NCI-H1048 (cell line): ENCODE measurements at places on chromosomes 13 and 19.

DNA sequence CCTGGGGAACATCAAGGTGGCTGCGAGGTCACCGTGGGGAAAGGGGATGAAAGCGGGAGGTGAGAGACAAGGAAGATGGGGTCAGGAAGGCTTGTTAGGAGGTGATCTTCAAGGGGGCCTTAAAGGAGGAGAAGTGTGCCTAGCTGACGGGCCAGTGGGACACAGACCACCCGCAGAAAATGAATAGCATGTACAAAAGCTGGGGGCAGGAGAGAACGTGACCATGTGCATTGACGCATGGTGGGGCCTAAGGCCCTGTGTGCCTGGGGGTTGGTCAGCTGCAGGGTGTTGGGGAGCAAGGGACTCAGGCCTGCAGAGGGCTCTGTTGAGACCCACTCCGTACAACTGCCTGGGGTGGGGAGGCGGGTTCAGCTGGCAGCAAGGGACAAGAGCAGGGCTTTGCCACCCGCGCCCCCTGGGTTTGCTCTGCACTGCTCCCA, 5.9 kb downstream of the RAB8A start:
- DNase-seq = no peak

GRCh38 chr13:74450964-74451363, 316.8 kb upstream of the KLF12 start:
- DNase-seq = no peak

GRCh38 chr19:28710278-28710677, 502.7 kb downstream of the UQCRFS1 start:
- DNase-seq = no peak

DNA sequence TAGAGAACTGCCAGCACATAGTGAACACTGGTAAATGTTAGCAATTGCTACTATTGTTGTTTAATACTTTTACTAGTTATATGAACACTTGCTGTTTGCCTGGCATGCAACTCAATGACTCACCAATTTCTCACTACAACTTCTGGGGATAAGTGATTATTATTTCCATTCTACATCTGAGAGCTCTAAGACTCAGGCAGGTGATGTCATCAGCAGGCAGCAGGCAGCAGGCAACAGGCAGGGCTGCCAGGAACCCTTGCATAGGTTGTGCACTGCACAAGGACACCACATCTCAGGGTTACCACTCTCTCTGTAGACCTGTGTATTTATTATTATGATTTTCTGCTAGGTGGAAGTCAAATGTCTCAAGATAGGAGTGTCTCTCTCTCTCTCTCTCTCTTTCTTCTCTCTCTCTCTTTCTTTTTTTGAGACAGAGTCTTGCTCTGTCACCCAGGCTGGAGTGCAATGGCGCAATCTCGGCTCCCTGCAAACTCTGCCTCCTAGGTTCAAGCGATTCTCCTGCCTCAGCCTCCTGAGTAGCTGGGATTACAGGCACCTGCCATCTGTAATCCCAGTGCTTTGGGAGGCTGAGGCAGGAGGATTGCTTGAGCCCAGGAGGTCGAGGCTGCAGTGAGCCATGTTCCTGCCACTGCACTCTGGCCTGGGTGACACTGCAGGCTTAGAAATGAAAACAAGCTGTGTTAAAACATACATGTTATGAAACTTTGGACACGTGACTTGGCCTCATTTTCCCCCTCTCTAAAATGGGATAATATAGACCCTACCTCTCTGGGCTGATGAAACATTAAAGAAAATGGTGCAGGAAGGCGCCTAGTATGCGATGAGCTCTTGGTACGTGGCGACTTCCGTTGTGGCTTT, 22.7 kb downstream of the HPN start:
- DNase-seq = no peak

DNA sequence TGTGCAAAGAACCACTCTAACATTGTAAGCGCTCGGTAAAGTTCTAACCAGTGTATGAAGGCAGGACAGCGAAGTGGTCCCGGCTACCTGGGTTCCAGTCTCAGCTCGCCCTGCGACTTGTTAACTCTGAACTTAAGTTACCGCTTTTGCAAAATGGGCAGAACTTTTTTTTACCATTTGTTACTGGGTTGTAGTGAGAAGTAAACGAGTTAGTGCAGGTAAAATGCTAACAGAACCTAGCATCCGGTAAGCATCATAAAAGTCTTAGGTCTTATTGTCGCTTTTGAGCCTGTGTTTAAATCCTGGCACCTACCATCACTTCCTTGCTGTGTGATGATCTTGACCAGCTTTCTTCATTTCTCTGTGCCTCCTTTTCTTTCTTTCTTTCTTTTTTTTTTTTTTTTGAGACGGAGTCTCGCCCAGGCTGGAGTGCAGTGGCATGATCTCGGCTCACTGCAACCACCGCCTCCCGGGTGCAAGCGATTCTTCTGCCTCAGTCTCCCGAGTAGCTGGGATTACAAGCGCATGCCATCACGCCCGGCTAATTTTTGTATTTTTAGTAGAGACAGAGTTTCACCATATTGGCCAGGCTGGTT, 734 bp upstream of the TRMT1 start:
- DNase-seq = no peak

DNA sequence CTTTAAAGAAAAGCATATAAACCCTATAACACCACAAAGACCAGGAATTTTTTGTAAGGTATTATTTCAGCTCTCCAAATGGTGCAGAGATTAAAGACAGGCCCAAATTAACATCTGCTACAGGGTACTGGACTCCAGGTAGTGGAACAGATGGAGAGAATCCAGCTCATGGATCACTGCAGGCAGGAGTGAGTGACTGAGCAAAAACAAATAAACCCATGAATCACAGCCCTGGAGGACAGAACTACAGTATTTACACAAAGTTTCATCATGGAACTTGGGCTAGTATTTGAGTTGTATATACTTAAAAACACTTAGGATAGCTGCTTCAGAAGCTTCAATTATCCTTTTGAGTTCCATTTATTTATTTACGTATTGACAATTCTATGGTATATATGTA, 132.8 kb upstream of the SPRY2 start:
- no peak for DNase-seq

- DNase-seq = no peak
Measured at GRCh38 chr13:43270130-43270830, 246.9 kb downstream of the DNAJC15 start.

DNA sequence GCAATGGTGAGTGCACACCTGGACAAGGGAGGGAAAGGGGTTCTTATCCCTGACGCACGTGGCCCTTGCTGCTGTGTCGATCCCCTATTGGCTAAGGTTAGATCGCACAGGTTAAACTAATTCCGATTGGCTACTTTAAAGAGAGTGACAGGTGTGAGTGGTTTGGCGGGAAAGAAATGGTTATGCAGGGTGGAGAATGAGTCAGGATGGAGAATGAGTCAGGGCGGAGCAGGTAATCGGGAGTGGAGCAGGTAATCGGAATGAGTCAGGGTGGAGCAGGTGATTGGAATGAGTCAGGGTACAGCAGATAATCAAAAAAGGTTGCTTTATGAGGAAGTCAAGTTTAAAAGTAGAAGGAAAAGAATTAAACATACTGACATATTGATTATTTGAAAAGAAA, 24.4 kb upstream of the SIAH3 start:
- no peak for DNase-seq

- no peak for DNase-seq
Measured at GRCh38 chr19:1632462-1633268, 19.8 kb downstream of the TCF3 start.

DNA sequence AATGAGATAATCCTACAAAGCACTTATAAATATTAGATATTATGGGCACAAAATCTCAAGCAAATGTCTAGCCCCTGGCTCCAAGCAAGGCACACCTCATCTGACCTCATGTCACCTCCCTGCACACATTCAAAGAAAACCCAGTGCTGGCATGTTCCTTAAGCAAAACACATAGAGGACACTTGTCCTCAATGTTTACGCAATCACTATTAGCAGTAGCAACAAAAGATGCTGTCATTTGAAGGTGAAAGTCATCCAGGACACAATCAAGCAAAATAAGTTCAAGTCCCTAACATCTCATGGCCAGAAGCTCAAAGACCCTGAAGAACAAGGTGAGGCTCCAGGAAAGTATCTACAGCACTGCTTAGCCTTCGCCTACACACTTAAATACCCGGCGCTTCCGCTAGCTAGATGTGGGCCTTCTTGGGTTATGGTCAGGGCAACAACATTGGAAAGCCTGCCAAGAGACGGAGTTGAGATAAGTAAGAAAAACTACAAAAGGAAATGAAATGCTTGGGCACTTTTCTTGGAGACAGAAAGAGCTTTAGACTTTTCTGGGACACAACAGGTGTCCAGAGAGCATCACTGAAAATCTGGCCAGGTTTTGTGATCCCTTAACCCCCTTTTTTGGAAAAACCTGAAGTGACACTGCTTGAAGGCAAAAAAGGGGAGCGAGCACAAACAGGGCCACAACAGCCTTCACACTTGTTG, 85.7 kb downstream of the FOXO1 start:
- DNase-seq = no peak

- no peak for DNase-seq
Measured at GRCh38 chr19:32415246-32415645, 9.7 kb downstream of the DPY19L3 start.

- no peak for DNase-seq
Measured at GRCh38 chr19:38684078-38684861, 36.8 kb downstream of the ACTN4 start.

- DNase-seq = no peak
Measured at GRCh38 chr19:18594096-18594823, 5.7 kb downstream of the REX1BD start.

DNA sequence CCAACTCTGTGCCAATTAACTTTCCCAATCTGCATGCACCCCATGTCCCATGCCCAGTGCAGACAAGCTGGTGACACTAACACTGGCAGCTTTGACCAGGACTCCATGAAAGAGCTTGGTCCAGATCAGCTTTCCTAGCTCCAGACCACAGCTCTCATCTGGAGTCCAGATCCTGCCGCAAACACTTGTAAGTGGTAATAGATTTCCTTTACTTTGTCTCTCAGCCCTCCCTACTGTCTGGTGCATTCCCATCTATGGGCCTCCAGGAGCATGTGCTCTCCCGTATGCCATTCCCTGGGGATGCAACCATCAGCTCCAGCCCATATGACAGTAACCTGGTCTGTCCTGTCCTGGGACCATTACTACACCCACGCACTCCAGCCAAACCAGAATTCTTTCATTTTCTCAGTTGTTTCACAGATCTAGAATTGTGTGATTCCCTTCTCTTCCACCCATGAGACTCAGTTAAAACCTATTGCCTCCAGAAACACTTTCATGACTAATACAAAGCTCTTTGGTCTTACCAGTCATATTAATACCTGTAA, 4.9 kb upstream of the STARD13 start:
- DNase-seq = no peak

DNA sequence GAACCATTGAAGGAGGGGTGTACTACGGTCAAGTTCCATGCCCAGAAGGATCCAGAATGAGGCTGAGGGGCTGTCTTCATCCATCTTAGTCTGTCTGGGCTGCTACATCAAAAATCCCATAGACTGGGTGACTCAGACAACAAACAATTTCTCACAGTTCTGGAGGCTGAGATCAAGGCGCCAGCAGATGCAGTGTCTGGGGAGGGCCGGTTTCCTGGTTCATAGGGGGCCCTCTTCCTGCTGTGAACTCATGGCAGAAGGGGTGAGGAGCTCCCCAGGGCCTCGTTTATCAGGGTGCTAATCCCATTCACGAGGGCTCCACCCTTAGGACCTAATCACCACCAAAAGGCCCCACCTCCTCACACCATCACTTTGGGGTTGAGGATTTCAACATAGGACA, 14.7 kb upstream of the KCTD15 start:
- DNase-seq = no peak

DNA sequence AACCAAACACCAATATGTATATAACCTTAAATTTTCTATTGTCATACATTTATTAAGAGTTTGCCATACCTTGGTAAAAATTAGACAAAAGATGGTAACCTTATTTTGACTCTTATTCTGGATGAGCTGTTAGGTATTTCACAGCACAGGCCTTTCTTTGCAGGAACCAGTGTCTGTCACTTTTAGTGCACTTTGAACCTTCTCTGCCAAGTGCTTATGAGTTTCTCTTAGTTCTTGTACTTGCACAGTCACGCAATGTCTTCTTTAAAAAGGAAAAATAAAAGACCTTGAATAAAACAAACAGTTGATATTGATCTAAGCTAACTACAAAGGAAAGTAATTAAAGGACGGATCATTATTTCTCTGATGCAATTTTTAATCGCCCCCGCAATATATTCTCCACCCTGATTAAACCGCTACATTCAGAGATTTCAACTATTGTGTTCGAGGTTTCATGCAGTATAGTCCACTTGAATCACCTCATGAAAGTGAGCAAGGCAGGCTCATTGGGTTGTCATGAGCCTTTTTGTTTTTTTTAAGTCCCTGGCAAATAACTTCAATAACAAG, 534.5 kb downstream of the KLF5 start:
- no peak for DNase-seq

DNA sequence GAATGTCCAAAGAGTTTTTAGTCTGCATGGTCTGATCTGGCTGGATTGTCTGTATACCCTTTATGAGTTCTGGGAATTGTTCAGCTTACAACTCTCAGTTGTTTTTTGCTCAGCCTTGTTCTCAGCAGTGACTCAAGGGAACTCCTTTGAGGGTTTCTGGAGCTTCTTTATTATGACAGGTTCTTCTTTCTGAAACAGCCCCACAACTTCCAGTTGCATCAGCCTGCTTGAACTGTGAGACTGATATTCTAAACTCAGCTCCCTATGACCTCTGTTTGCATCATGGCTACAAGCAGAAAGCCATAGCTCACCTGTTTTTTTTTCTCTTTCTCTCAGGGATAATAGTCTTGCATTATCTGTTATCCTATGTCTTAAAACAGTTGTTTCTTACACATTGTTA, 85.0 kb downstream of the TDRD3 start:
- no peak for DNase-seq

GRCh38 chr13:99217461-99218110, 16.9 kb downstream of the UBAC2 start:
- DNase-seq = no peak

DNA sequence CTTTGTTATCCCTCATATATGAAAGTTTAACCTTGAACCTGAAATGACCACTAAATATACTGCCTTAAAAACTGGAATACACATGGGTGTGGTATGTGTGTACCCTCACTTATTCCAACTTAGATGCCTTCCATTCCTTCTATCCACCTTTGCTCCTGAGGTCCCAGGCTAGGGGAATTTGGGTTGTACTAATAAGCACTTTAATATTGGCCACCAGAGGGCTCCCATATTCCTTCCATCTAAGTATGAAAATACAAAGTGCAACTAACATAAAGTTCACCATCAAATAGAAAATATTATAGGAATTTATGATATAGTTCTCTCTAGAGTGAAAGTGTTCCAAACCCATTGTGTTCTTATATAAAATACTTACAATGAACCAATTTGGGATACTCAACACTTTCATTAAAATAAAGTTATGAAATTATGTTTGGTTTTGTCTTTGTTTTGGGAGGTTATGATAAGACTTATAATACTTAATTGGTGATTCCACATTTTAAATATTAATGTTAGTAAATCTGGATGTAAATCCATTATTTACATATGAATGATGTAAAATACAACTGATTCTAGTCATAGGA, 62.3 kb downstream of the ITGBL1 start:
- DNase-seq = no peak

- DNase-seq = no peak
Measured at GRCh38 chr19:32863841-32864240, 5.7 kb downstream of the SLC7A9 start.

GRCh38 chr13:102367836-102368235, 34.0 kb downstream of the FGF14 start:
- no peak for DNase-seq
